ENCODE measurements at places on chromosomes 3 and 15. TPM values are rescaled to one million over a fixed set of nuclear protein-coding genes. Genes with fewer than 3 reads are reported as not detected.

- H3K36me3 ChIP-seq: peaks cover 3% of the 10 kb centered on the region
- no peaks in the 10 kb centered on the region for H3K27me3 ChIP-seq
- no peak for DNase-seq
- H3K4me1 ChIP-seq: peaks cover 36% of the 10 kb centered on the region
- H3K27ac ChIP-seq: no peak overlapping the region
Measured at GRCh38 chr15:25431836-25432561, 6.8 kb downstream of the UBE3A start.

DNA sequence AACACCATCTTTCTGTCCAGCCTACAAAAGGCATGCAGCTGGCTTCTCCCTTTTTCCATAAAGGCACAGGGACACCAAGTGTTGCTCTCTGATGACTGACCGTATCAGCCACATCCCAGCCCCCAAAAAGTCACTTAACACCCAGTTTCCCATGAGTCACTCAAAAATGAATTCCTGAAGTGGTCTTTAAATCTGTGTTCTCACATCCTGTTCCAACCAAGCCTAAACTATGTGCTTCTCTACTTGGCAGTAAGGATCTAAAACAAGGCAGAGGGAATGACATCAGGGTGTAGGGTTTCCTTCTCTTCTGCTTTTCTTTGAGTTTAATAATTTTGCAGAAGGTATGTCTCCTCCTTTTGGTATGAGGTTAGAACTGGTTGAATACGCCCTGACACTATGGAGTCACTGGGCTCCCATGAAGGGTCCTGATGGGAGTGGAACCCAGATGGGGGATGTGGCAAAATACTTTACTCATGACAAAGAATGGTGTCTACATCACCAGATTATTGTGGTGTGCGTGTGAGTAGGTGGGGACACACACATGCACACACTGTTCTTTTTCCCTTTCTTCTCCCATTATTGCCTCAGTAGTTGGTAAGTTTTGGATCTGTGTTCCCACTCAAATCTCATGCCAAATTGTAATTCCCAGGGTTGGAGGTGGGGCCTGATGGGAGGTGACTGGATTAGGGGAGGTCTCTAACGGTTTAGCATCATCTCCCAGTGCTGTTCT, 35.6 kb upstream of the CCK start:
- no peaks in the 10 kb centered on the region for H3K27me3 ChIP-seq
- H3K27ac ChIP-seq: no peak overlapping the region
- no peaks in the 10 kb centered on the region for H3K4me1 ChIP-seq
- no peak overlapping the region for H3K4me3 ChIP-seq
- DNase-seq: no peak

- H3K4me3 ChIP-seq: no peak overlapping the region
- no peaks in the 10 kb centered on the region for H3K4me1 ChIP-seq
- DNase-seq: no peak
- H3K36me3 ChIP-seq: no peaks in the 10 kb centered on the region
Measured at GRCh38 chr3:45381168-45381852, 7.1 kb upstream of the LARS2 start.

GRCh38 chr3:65200310-65200970, 512.6 kb upstream of the ADAMTS9 start:
- H3K4me1 ChIP-seq: no peaks in the 10 kb centered on the region
- no peak overlapping the region for H3K27ac ChIP-seq
- peaks cover 4% of the 10 kb centered on the region for H3K27me3 ChIP-seq
- DNase-seq: no peak
- H3K4me3 ChIP-seq: no peak overlapping the region

MAGEL2 gene
- 1.5 TPM for total RNA-seq

GRCh38 chr3:5389057-5389456, 201.6 kb downstream of the EDEM1 start:
- no peaks in the 10 kb centered on the region for H3K27me3 ChIP-seq
- H3K36me3 ChIP-seq: no peaks in the 10 kb centered on the region
- no peak overlapping the region for H3K4me3 ChIP-seq
- H3K27ac ChIP-seq: no peak overlapping the region
- no peaks in the 10 kb centered on the region for H3K4me1 ChIP-seq

FBXL2 gene
- 20.4 TPM for total RNA-seq

- DNase-seq: no peak
- H3K36me3 ChIP-seq: no peaks in the 10 kb centered on the region
- no peak overlapping the region for H3K4me3 ChIP-seq
- peaks cover 13% of the 10 kb centered on the region for H3K4me1 ChIP-seq
Measured at GRCh38 chr15:62909257-62909656, 133.3 kb upstream of the TPM1 start.

DNA sequence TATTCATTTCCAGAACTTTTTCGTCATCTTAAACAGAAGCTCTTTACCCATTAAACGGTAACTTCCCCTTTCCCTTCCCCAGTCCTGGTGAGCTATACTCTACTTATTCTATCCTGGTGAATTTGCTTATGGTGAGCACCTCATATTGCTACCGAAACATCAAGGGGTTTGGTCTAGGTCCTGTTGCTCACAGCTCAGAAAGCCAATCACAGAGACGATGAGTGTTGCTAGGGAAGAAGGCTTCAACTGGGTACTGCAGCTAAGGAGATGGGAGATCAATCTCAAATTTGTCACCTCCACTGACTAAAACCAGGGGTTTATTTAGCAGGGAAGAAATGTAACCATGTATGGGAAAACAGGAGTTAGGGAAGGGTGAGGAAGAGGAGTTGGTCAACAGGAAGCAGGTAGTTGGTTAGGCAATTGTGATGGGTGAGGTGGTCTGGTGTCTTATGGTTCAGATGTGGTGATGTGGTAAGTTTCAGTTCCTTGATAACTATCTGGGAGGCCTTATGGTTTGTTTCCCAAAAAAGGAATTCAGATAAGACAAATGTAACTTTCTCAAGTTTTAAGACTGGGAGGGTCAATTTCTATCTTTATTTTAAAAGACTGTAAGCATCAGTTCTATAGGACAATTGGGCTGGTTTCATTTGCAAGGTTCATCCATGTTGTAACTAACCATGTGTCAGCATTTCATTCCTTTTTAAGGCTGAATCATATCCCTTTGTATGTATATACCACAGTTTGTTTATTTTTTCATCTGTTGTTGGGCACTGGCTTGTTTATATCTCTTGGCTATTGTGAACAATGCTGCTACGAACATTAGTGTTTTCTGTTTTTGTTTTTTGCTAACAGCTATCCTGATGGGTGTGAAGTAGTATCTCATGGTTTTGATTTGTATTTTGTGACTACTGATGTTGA, 24.3 kb downstream of the ARHGAP11B start:
- no peak for DNase-seq
- H3K27ac ChIP-seq: peak overlapping the region; percentile 29
- H3K27me3 ChIP-seq: no peaks in the 10 kb centered on the region
- peaks cover 4% of the 10 kb centered on the region for H3K4me1 ChIP-seq
- peaks cover 4% of the 10 kb centered on the region for H3K36me3 ChIP-seq

SRPRB gene
- total RNA-seq: 91.7 TPM

ABHD17C gene
- 17.7 TPM for total RNA-seq

PFKFB4 gene
- total RNA-seq: 7.1 TPM

DNA sequence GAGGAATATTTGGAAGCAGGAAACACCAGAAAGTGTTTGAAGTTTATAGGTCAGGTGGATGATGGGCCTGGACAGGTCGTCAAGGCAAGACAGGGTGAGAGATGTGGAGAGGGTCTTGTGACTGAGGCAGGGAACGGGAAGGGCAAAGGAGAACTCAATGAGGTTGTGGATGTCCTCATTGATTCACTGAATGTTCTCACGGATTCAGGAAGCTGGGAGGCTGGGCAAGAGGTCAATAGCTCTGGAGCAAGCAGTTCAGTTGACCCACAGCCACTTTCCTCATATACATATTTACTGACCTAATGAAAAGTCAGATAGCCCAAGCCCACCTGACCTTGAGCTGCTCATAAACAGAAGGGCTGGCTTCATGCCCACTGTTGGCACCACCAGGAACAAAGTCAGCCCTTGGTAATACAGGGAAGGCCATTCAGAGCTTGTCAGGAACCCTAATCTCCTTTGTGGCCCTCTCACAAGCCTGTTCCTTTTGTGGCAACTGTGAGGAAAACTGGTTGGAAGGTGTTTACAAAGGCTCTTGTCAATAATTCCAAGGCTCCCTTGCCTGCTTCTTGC, 31.6 kb downstream of the ARRDC4 start:
- no peak overlapping the region for H3K27ac ChIP-seq
- no peak for DNase-seq

DNA sequence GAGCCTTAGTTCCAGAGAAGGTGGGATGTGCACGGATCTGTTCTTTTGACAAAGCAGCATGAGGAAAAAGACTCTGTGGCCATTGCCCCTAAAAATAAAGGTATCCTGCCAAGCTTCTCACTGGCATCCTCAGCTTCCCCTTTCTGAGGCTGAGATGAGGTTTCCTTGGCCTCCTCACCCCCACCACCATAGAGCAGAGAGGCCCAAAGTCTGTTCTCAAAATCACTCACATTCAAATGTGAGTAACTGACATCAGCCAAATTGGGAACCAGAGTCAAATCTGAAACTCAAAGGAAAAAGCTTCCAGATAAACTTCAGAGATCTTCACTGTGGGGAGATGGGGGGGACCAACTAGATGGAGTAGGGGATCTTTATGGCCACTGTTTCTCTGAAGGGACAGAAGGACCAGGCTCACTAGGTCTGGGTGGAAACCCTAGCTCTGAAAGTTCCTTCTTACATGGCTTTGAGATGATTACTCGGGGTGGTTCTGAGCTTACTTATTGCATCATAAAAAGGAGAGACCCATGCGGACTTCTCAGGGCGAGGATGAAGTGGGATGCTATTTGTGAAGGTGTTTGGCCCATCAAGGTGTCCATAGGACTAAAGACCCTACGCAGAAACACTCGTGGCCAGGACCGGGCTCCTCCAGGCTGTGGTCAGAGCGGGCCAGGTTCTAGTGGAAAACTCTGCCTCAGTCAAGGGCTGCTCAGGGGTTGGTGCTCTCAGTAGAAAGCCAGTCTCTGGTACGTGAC, 61.5 kb upstream of the MEF2A start:
- no peak for DNase-seq
- peaks cover 23% of the 10 kb centered on the region for H3K4me1 ChIP-seq
- no peaks in the 10 kb centered on the region for H3K27me3 ChIP-seq
- no peaks in the 10 kb centered on the region for H3K36me3 ChIP-seq

Data from osteocyte (in vitro differentiated cells).